ENCODE measurements at places on chromosomes 2 and 18.
A peak's percentile ranks its signal among the peaks of the same experiment; 100 is the strongest.

DNA sequence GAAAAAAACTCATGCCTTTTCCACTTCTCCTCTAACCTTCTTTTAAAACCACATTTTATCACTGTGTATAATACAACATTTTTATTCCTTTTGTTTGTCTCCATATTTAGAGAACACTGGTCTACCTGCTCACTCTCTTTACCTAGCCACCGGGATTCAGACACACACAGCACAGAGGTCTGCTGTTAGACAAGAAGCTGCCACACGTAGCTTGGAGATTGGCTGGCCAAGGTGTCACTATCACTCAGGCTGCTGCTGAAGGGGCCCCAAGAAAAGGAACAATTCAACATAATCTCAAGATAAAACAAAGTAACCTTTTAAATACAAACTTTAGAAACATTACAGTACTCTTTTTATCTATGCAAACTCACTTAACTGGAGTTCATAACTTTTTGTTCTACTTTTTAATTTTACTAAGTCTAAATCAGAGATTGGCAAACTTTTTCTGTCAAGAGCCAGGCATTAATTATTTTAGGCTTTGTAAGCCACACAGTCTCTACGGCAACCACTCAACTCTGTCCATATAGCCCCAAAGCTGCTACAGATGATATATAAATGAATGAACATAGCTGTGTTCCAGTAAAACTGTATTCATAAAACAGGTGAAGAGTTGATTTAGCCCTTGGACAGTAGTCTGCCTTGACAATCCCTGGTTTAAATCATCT lies 25.8 kb downstream of the FEZ2 start:
- no peak for DNase-seq

DNA sequence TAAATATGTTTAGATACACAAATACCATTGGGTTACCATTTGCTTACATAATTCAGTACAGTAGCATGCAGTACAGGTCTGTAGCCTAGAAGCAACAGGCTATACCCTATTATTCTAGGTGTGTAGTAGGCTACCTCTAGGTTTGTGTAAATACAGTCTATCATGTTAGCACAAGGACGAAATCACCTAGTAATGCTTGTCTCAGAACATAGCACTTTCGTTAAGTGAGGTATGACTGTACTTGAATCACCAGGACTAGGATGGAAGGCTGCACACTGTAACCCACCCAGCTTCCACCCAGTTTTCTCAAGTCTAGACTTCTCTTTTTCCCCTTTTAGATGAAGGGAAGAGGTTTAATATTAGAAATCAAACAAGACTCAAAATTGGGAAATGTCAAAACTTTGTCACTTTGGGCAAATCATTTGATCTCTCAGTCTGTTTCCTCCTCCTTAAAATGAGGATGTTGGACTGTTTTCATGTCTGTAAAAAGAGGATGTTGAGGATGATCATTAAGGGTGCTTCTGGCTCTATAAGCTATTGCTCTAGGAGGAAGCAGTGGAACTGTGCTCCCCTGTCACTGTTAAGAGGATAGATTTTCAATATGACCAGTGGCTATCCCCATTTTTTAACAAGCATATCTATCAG lies 3.7 kb upstream of the SOCS6 start:
- no peak for DNase-seq

GRCh38 chr2:8884812-8885211 lies 47.4 kb upstream of the KIDINS220 start:
- DNase-seq, result no peak

GRCh38 chr2:44645937-44646336 lies 284.2 kb downstream of the CAMKMT start:
- DNase-seq, result no peak

DNA sequence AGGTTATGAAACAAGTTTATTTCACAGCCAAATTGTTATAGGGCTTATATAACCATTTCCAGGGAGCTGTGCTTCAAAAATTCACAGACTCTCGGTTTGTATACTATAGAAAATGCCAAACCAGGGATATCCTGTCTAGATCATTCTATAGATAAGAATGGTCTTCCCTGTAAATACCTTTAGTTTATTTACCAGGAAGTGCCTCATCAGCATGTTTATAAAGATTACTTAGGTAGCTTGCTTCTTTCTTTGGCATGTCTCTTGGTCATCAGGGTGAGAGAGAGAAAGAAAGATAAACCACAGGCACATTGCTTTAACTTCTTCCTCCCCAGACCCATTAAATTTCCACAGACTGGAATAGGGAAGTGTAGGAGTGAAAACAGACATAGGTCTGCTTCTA lies 439.4 kb downstream of the SPAG16 start:
- no peak for DNase-seq

GRCh38 chr2:68448671-68449653 lies 18.1 kb downstream of the FBXO48 start:
- DNase-seq, result peak; percentile 17

- DNase-seq, result no peak
Measured at GRCh38 chr18:24270358-24270936, 127.2 kb downstream of the OSBPL1A start.

DNA sequence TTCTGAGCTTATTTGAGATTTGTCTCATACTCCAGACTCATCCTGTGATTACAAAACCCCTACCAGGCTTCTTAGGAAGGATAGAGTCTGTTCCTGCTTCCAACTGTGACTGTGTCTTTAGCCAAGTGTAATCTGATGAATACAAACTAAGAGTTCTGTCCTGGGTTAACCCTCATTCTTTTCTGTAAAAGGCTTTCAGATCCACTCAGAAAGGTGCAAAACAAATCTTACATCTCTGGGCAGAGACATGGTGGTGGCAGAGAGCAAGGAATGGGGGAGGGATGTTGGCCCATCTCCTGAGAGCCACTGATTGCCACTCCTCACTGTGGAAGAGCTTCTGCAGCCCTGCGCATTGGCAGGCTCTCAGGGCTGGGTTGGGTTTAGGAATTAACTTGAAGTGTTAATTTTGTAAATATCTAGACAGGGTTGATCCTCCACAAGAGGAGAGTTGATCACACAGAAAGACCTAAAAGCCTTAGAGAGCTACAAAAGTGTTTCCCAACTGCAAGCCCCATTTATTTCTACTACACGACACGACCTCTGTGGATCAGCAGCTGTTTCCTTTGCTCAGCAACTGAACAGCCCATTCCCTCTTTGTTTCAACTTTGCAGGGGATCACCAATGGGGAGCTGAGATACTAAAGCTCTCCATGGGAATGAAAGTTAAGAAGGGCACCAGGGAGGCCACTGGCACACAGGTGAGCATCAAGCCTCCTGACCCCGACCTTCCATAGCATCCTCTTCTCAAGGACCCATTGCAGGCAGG lies 23.7 kb upstream of the SPTBN1 start:
- no peak for DNase-seq

GRCh38 chr18:38241216-38241615 lies 675.6 kb upstream of the CELF4 start:
- DNase-seq, result no peak

DNA sequence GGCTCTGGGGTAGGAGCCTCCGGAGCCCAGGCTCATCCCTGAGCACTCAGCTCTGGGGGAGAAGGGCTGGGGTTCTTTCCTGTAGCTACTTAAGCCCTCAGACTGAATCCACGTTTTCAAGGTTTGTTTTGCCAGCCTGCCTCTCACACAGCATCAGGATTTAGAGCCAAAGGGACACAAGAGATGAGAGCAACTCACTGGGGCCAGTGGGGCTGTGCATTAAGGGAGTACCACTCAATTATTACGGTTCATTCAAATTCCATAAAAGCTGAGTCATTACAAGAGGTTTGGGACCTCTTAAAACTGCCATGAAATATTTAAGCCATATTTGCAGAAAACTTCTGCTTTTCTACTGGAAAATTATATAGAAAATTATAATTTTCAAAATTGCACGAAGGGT lies 17.1 kb upstream of the SNED1 start:
- no peak for DNase-seq

DNA sequence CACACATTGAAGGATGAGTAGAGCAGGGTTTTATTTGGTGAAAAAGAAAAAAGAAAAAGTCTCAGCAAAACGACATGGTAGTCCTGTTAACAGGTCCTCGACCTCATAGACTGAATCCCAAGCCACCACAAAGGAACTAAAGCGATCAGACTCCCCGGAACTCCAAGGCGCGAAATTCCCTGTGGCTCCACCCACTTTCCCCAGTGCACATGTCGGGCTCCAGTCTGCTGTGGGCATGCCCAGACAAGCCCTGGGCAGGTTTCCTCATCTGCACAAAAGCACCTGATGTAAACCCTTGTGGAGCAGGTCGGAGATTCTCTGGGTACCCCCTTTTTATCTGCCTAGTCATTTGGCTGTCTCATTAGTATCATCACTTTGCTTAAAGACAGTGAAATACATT lies 170.7 kb upstream of the FSIP2 start:
- DNase-seq, result no peak

DNA sequence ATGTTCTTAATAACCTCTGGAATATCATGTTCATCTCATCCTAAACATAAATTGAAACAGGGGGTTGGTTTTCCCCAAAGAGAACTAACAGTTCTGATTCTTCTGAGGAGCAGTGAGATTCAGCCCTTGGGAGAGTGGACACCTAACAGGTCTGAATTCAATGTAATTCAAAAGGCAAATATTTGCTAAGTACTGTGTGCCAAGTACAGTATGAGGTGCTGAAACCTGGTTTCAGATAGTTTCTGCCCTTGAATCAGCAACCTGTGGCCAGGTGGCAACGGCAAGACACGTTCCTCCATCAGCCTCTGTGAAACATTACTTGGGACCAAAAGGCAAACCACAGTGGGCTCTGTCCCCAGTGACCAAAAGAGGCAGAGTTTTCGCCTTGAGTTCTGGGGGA lies 1.3 kb downstream of the LRRC30 start:
- no peak for DNase-seq

- peak; percentile 59 for DNase-seq
Measured at GRCh38 chr2:65031341-65032018, 24.7 kb upstream of the CEP68 start.

Data from body of pancreas (tissue), 4 donors.